Activated CD8-positive, alpha-beta memory T cell treated with anti-CD3 and anti-CD28 coated beads for 1 hour (primary cell): ENCODE measurements at places on chromosomes 7 and 10.

DNA sequence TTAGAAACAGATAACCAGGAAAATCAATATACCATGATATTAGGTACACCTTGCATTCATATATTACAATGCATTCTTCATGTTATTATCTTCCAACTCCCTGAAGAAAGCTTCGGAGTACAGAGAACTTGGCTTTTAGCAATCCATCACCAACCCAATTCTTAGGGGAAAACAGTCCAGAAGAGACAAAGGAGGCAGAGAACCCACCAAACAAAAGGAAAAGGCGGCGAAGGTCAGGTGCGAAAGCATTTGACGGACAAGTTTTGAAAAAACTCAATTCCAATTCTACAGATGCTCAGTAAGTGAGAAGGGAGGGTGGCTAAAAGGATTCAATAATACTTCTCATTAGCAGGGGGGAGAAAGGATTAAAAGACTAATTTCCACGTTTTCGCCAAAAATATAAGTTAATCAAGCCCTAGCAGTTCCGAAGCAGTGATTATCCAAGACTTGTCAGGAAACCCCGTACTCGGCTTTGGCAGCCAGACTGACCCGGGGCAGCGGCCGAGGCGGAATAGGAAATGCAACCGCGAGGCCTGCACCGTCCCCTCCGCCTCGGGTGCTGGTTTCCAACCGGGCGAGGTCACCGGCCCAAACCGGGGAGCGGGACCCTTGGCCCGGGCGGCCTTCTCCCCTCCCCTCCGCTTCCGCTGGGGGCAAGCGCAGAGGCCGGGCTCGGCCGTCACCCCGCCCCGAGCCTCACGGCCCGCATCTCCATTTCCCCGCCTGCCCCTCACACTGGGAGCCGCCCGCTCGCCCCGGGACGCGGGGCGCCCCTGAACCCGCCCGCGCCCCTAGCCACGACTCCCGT, 747 bp downstream of the GDI2 start:
- DNase-seq: peak; percentile 12

DNA sequence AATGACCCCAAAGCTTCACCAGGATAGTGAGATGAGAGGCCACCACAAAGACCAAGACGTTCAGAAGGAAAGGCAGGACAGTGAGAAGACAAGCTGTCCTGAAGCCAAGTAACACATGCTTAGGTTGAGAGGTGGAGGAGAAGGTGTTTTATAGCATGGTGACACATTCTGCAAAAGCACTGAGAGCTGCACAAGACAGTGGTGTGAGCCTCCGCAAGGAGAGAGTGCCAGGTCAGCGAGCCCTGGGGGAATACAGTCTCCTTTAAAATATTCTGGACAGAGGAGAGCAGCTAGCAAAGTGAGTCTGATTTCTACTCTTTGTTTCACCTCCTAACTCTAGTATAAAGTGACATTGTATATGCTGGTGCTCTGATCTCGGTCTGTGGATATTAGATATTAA, 68.0 kb upstream of the VKORC1L1 start:
- no peak for DNase-seq

DNA sequence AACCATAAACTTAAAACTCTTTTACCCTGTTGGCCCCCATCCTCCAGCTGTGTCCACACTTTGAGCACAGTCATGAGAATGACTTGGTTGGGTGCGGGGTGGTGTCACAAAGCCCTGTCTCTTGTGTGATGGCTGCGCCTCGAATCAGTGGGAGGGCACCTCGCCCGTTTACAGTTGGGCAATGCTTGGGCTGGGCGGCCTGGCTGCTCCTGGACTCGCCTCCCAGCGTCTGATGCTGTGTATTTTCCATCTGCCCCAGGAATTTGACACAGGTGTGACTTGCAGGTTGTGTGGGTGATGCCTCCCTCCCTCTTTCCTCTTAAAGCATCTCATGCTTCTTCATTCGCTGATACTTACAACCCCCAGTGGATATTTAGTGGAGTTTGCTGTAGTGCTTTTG, 33.7 kb downstream of the CHST12 start:
- no peak for DNase-seq

- DNase-seq: no peak
These were observed 115.8 kb downstream of the PLXDC2 start for GRCh38 chr10:19931894-19932590.

DNA sequence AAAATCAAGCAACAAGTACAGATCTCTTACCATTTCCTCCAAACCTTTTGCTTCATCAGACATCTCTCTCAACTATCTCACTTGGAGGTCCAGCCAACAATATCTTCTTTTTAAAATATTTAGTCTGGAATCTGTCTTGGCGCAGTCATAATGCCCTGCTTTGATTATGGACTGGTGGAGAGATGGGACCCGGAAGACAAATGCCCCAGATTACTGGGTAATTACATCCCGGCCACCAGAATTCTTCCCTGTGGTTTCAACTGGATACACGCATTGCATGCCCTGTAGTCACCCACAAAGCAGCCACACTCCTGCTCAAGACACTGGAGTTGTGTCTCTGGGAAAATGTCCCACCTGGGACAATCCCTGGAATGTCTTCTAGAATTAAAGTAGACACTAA, 65.5 kb downstream of the BPGM start:
- DNase-seq: no peak

DNA sequence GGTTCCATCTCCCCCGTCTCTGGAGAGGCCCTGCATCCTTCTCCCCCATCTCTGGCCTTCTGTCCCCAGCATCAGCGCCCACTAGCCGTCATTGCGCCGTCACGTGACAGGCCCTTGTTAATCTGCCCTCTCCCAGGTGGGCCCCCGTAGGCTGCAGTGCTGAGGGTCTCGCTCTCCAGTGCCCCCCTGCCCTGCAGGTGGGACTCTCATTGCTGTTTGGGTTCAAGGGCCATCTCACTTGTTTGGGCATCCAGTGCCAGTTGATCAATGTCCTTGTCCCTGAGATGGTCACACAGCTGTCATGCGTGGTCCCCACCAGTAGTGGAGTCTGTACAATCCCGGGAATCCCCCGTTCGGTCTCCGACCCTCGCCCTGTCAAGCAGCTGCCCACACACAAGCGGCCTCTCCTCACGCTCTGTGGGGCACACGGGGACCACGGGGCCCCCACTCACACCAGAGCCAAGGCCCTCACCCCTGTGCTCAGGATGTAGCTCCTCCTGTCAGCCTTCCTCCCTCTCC, 114.0 kb downstream of the INPP5A start:
- DNase-seq: no peak

- no peak for DNase-seq
These were observed 8.3 kb downstream of the RABGEF1 start for GRCh38 chr7:66748791-66749190.

DNA sequence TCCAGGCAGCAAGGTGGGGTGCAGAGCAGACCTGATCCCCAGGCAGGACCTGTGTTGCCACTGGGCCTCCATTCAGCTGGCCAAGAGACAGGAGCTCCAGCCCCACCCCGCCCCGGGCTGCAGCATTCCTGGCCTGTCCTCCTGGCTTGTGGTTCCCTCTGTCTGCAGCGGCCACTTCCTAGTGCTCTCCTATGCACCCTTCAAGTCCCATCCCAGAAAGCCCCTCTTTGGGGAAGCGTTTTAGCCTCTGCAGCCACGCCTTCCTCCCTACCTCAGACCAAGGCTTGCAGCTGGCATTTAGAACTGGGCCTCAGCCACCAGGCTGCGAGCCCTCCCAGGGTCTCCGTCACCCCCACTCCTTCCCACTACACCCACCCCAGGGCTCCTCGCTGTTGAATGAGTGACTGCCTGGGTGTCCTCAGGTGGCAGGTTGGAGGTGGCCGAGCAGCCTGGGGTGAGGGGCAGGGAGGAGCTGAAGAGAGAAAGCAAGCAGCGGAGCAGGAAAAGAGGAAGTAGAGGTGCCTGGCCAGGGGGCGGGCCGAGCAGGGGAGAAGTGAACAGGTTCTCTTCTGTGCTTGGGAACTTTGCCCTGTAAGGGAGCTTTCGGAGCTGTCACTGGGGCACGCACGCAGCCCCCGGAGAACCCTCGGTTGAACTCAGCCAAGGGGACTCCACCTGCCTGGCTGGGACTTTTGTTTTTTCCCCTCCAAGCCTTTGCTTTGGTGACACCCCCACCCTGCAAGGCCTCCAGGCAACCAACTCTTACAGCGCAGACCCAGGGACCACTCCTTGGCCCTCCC, 109.1 kb upstream of the TNRC18 start:
- DNase-seq: no peak

DNA sequence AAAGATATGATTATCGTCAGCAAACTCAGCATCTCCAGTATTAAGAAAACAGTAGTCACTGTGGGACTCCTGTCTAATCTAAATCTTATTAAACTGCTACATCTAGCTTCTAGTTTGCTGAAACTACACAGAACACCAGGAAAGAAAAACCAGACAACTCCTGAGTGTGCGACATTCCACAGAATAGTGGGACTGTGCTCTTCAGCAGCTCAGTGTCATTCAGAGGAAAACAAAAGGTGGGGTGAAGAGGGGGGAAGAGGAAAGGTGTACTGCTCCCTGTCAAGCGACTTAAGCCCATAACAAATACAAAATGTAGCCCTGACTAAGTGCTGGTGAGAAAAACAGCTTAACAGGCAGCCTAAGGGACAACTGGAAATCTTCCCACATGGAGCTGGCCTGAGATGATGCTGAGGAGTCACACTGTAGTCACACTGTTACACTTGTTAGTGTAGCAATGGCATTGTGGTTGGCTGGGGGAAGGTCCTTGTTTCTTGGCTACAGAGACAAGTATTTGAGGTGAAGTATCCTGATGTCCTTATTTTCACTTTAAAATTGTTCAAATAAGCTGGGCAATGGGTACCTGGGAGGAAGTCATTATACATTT, 135.5 kb downstream of the USP6NL start:
- DNase-seq: no peak

DNA sequence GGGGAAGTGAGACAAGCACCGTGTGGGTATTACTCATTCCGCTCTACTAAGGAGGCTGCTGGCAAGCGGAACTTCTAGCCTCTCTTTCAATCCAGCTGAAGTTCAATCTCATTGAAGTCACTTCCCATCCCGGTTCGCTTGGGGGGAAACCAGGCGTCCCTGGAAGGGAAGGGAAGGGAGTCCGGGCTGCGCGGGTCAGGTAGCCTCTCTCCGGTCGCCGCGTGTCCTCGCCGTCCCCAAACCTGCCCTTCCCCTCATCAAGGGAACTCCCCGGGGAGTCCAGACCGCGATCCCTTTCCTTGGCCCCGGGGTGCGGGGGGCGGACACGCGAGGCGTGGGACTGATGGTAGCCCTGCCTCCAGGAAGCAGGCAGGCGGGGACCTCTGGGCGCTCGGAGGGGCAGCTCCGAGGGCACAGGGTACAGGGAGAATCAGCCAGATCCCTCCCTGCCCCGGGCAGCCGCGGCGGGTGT, 598 bp upstream of the ZEB1 start:
- peak; percentile 57 for DNase-seq

DNA sequence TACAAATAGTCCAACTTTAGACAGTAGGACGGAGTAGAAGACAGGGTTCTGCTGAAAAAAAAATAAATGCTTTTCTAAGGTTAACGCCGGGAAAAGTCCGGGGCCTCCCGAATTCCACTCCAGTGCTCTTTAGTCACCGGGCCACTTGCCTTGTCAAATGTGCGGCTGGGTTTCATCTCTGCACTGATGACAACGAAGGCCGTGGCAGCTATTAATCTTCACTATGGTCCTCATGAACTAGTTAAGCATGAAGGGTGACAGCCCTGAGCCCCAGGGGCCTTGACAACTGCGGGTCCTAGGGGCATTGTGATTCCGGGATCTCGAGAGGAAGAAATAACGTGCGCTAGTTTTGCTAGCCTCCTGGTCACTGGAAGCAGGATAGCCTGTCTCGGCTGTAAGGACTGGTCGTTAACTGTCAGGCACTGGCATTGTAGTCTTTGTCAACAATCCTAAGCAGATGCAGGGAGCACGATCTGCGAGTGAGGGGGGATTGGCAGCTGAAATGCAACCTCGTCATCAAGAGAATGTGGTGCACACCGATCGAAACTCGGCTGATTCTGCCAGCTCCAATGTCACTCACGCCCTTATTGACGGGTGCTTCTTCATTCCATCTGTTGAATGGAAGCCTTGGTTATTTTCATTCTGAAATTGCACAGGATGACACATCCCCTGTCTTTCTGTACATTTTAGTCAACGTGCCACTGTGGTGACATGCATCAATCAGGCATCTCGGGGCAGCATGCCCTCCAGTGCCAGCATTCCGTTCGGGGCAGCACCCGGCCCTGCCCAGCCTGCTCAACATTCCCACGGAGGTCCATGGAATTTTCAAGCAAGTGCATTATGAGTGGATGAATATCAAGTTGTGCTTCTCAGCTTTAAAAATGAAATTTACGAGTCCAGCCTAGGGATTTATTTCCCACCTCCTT, 51.6 kb upstream of the MGMT start:
- no peak for DNase-seq

- no peak for DNase-seq
These were observed 6.4 kb downstream of the DRGX start for GRCh38 chr10:49389361-49389933.

- DNase-seq: no peak
These were observed 736 bp downstream of the SHH start for GRCh38 chr7:155811560-155811894.

GRCh38 chr10:31708046-31708445, 220.6 kb downstream of the ARHGAP12 start:
- DNase-seq: no peak

GRCh38 chr7:74606101-74606908, 51.2 kb upstream of the GTF2I start:
- DNase-seq: no peak
